Germinal center (tissue), 1 donor: ENCODE measurements at places on chromosomes 1 and 21.

- DNase-seq, result no peak
These were observed 492.4 kb downstream of the PTPRU start for GRCh38 chr1:29728703-29729102.

- no peak for DNase-seq
These were observed 75.4 kb downstream of the NOS1AP start for GRCh38 chr1:162144853-162145252.

DNA sequence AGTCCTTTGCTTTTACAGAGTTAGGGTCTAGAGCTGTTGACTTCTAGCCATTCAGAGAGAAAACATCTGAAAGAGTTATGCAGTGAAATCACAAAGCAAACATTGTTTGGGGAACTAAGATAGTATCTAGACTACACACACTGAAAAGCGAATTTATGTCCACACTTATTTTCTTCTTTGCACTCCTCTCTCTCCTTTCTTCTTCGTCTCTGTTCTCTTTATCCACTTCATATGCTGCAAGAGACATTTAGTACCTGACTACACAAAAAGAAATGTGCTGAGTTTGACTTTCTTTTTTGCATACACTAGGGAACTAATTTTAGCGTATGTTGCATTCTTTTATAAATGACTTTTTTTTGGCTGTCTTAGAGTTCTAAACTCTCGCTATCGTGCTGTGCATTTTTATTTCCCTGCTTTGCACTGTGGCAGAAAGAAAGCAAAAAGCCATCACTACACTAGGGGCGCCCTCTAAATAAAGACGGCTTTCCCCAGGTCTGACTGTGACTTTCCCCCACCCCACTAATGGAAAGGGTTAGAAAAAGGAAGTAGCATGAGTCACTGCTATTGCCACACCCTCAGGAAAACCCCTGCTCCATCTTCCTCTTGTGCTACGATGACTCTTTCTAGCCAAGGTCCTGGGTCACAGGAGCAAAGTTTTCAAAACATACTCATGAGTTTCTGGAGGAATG lies 65.7 kb downstream of the MAP3K7CL start:
- DNase-seq, result peak; percentile 88

DNA sequence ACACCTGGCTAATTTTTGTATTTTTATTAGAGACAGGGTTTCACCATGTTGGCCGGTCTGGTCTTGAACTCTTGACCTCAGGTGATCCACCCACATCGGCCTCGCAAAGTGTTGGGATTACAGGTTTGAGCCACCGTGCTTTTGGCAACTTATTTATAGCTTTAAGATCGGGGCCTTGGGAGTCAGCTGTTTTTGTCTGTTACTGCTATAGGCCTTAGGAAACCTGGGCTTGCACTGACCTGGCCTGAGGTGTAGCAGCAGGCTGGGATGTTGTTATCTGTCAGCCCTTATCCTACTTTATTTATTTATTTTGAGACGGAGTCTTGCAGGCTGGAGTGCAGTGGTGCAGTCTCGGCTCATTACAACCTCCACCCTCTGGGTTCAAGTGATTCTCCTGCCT lies 11.4 kb downstream of the SZRD1 start:
- DNase-seq, result no peak

DNA sequence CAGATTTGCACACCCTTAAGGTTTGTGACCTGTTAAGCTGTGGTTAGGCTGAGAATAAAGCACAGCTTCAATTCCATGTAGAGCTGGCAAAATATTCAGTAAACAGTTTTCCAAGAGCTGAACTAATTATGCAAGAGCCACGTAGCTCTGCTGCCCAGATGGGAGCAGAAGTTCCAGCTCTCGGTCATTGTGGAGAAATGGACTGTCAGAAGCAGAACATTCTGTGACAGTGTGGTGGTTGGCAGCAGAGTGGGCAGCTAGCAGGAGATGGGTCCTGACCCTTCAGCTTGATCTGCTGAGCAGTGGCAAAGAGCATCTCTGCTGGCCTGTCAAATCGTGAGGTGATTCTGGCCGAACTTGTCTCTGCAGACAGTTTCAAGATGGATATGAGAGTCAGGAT lies 23.2 kb downstream of the RHOU start:
- DNase-seq, result no peak

DNA sequence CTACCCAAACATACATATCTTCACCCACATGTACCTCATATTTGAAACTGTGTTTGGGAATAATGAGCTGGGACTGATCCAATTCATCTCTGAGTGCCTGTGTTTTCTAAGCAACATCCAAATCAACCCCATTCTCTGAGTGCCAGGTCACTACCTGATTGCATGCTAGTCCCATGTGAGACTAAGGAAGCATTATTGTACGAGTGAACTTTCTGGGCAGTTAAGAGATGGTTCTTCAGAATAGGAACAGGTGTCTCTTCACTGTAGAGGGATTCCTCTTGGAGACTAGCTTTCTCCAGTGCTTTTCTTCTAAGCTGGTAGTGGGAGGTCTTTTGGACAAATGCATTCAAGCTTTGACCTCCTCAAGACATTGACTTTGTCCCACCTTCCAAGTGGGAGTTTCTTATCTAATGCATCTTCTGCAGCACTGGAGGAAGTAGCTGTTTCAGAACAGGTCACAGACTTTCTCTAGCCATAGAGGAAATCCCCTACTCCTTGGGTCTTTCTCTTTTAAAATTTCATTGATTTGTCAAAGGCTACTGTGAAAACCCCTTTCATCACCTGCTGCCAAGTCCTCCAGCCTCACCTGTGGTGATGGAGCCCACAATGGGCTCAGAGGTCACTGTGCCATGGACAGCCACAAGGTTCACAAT lies 172.0 kb upstream of the KIAA0040 start:
- no peak for DNase-seq

- DNase-seq, result no peak
These were observed 3.4 kb downstream of the NCAM2 start for GRCh38 chr21:21001591-21002100.

- no peak for DNase-seq
These were observed 122.0 kb downstream of the LMO4 start for GRCh38 chr1:87450615-87451209.

DNA sequence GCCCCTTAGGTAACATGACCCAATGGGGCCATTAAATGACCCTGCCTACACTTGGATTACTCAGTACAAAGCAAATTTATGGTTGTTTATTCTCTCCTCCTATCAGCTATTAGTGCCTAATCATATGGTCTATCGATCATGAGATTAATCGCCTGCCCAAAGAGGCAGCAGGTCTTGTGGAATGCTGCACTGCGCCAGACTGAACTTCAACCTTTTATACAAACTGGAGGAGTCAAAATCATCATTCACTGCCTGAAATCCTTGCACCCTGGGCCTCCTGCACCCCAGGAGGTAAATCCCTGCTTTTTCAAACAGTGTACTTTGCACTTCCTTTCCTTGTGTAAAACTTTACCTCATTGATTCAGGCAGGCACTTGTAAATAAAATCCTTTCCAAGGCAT lies 69.7 kb downstream of the NFIA start:
- no peak for DNase-seq

GRCh38 chr1:182782587-182782913 lies 7.0 kb upstream of the NPL start:
- no peak for DNase-seq
